ENCODE measurements at places on chromosomes 2 and 18. TPM values are rescaled to one million over a fixed set of nuclear protein-coding genes. Genes with fewer than 3 reads are reported as not detected.

GRCh38 chr2:45669032-45669486, 17.6 kb downstream of the PRKCE start:
- DNase-seq, result no peak

DNA sequence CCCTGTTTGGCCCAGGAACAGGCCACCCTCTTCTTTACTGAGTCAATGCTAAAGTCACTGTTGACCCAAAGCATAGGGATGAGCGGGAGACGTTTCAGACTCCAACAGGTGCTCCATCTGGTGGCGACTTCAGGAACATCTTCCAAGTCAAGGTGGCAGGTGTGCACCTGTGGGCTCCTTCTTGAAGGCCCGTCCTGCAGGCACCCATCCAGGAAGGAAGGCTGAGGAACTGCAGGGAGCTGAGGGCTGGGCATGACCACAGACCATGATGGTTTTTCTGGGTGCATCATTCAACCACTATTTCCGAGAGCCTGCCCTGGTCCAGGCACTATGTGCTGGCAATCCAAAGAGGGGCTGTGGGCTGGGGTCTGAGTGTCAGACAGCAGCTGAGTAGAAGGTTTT, 142.8 kb downstream of the NDUFA10 start:
- DNase-seq, result peak; percentile 67

DNA sequence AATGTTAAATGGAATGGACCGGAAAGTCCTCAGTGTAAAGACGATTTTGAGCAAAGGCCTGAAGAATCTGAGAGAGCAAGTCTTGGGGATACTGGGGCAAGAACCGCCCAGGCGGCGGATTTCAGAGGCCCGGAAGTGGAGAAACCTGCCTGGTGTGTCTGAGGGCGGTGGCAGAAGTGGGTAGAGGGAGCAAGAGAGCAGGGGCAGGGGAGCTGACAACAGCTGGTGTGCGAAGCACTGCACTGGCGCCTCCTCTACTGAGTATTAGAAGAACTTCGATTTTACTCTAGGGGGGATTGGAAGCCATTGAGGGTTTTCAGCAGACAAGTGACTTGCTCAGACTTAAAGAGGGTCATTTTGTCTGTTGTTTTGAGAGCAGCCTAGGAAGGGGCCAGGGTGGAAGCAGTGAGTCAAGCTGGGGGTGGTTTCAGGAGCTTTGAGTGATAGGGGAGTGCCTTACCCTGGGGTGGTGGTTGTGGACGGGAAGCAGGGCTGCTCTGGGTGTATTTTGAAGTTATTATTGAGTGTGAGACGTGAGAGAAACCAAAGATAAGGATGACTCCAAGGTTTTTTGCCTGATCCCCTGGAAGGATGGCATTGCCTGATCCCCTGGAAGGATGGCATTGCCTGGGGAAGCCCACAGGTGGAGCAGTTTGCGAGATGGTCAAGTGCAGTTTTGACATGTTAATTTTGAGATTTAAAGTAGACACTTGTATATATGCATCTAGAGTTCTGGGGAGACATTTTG, 52.5 kb downstream of the ZNF236 start:
- DNase-seq, result no peak

GRCh38 chr2:151157000-151157735, 104.5 kb downstream of the RBM43 start:
- no peak for DNase-seq

DNA sequence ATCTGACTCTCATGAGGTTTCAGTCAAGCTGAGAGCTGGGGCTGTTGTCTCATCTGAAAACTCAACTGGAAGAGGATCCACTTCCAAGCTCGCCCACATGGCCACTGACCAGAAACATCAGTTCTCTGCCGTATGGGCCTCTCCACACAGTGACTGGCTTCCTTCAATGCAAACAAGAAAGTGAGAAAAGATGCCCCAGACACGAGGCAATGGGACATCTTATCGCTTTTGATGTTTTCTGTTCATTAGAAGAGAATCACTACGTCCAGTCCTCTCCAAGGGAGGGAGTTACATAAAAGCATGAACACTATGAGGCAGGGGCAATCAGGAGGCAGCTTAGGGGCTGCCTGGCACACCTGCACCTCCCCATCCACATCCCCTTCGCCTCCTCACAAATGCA, 307.1 kb upstream of the EPAS1 start:
- no peak for DNase-seq

- no peak for DNase-seq
Observed at GRCh38 chr2:112831513-112831845, 5.1 kb downstream of the IL1B start.

DNA sequence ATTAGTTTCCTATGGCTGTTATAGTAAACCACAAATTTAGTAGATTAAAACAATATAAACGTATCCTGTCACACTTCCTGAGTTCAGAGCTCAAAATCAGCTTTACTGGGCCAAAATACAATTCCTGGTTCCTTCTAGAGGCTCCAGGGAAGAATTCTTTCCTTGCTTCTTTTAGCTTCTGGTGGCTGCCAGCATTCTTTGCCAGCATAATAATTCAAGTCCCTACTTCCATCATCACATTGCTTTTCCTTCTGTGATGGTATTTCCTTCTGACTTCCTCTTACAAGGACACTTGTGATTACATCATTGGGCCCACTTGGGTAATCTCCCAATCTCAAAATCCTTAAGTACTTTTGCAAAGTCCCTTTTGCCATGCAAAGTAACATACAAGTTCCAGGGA, 40.6 kb downstream of the MOB4 start:
- no peak for DNase-seq

GRCh38 chr2:118693287-118693822, 154.1 kb downstream of the EN1 start:
- DNase-seq, result no peak

DNA sequence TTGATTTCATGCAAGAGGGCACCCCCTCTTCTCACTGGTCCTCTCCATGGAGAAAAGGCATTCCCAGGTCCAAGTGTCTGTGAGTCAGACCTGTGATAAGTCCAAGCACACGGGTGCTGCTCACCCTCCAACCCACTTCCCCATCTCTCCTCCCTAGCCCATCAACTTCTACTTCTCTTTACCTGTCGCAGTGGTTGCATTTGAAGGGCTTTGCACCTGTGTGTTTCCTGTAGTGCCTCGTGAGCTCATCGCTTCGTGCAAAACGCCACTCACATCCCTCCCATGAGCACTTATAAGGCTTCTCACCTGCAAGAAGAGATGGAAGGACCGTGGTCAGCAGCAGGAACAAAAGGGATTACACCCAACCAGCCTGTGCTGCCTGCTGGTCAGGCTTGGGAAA, 77.5 kb downstream of the KLF7 start:
- no peak for DNase-seq

The SPP2 gene
- total RNA-seq, result not detected

The SERPINB5 gene
- total RNA-seq, result 34.0 TPM

The PAX8 gene
- total RNA-seq, result 14.5 TPM

All from Calu3 (cell line).